ENCODE measurements at places on chromosomes 13 and 19.

DNA sequence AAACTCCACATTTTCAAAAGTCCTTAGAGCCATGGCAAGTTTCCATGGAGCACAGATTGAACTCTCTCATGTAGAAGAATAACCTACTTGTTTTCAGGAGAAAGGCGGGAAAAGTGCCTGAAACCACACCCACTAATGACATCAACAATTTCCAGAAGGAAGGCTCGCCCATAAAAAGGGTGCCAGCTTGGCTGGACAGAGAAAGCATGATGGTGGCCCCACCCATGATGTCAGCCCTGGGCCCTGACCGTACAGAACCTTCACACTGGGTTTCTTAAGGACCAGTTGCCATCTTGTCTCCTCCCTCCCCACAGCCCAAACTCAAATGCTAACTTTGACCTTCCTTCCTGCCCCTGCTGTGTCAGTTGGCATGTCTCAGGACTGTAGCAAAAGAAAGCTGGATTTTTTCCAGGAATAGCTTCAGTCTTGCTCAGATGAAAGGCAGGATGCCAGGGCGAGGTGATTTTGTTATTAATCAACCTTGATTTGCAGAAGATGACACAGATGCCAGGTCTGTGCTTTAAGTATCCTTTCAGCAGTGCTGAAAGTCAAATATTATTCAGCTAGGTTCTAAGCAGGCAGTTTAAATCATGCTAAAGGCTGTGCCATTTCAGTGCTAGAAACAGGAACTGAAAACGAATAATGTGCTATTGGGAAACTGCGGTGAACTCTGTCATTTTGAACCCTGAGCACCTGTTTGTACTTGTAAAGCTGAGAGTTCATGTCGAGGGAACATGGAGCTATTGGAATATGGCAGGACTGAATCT lies 89.5 kb upstream of the RFC3 start:
- DNase-seq = no peak

DNA sequence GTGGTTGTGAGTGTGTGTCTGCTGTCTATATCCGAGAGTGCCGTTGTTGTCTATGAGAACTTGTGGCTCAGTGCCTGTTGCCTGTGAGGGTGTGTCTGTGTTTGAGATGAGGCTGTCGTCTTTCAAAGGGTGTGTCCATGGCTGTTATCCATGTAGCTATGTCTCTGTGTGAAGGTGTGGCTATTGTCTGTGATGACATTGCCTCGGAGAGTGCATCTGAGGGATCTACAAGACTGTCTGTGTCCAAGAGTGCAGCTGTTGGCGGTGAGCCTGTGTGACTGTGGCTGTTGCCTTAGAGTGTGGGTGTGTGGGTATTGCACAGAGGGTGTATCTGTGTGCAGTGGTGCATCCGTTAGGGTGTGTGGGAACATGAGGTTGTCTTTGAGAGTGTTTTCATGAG lies 4.9 kb downstream of the NUMBL start:
- DNase-seq = no peak

DNA sequence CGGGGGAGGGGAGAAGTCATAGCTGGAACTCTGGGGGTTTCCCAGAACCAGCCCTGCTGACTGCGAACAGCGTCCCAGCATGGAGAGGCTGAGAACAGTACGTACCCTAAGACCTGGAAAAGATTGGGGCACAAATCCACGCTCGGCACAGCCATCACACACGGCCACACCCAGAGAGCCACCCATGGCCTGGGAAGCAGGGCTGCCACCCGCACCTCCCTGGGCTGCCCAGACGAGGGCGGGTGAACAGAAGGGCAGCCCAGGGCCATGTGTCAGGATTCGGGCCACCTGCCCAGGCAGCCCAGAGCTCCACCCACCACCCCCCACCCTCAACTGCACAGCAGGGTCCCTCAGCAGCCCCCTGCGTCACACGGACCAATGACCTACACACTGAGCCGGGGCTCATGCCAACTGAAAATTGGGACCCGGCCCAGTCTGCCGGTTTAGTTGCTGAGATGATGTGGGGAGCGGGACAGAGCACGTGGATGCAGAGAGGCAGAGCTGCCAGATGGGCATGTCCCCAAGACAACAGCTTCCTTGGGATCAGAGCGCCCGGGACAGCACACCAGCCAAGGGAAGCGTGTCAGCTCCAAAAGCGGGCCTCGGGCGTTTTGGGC lies 8.5 kb downstream of the UBXN6 start:
- peak; percentile 80 for DNase-seq

DNA sequence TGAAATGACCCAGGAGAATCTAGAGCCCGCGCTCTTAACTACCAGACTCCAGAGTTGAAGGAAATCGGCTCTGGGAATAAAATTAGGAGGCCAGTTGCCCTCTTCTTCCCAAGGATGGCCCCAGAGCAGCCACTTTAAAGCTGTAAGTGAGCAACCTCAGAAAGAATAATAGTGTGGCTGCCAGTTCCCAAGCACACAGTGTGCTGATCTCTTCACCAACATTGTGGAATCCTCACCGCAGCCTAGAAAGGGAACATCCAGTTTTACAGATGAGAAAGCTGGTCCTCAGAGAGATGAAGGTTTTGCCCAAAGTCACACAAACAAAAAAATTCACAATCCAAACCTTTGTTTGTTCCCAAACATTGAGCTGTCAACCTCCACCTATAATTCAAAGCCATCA lies 39.6 kb downstream of the HSPH1 start:
- no peak for DNase-seq

GRCh38 chr19:46431824-46432223 lies 3.1 kb upstream of the PNMA8C start:
- no peak for DNase-seq

DNA sequence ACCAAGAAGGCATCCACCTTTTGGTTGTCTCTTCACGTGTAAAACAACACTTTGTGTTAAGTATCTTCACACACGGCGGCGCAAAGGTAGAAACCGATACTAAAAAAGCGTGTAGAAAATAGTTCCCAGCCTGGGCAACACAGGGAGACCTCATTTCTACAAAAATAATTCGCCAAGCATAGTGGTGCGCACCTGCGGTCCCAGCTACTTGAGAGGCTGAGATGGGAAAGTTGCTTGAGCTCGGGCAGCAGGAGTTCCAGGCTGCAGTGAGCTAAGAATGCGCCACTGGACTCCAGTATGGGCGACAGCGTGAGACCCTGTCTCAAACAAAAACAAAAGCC lies 573 bp upstream of the ERCC5 start:
- no peak for DNase-seq

DNA sequence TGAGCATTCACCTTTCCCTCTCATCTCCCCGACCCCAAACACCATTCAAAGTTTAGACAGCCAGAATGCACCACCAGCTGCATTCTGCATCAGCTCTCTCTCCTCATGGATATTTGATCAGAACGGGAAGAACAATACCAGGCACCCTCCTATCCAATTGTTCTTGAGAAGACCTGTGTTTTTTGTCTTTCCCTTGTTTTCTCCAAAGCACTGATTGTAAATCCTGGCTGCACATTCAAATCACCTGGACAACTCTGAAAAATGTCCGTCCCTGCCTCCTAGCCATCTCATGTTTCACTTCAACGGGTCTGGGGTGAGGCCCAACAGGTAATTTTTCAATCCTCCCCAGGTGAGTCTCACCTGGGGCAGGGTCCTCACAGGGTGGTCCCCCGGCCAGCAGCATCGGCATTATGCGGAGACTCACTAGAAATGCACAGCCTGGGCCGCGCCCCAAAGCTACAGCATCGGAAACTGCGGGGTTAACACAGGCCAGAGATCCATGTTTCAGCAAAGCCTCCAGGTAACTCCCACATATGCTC lies 5.5 kb downstream of the IRS2 start:
- no peak for DNase-seq

GRCh38 chr13:77290342-77290741 lies 36.6 kb downstream of the MYCBP2 start:
- no peak for DNase-seq

DNA sequence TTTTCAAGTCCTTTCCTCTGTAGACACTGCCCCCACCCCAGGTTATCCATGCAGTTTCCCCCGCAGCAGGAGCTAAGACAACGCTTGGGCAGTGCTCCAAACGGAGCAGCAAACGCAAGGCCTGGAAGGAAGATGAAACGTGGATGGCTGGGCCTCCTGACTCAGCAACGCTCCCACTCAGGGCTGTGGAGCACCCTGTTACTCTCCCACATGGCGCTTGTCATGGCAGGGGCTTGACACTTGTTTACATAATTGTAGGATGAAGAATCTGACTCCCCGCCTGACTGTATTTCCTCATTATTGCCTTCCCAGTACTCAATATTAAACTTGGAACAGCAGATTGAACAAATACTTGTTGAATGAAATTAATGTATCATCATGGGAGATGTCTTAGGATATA lies 799 bp upstream of the C1QTNF9B start:
- DNase-seq = no peak

DNA sequence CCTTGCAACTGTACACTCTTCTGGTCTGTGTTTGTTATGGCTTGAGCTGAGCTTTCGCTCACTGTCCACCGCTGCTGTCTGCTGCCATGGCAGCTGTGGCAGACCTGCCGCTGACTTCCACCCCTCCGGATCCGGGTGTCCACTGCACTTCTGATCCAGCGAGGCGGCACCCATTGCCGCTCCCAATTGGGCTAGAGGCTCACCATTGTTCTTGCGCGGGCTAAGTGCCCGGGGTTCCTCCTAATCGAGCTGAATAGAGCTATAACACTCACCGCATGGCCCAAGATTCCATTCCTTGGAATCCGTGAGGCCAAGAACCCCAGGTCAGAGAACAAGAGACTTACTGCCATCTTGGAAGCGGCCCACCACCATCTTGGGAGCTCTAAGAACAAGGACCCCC lies 2.2 kb upstream of the PSMC4 start:
- no peak for DNase-seq

GRCh38 chr13:40456397-40456953 lies 210.0 kb downstream of the FOXO1 start:
- no peak for DNase-seq

GRCh38 chr13:103101500-103101899 lies 35.3 kb upstream of the SLC10A2 start:
- no peak for DNase-seq

Data from cardiac septum (tissue), 1 donor.